ENCODE measurements at places on chromosomes 3 and 15.
A peak's percentile ranks its signal among the peaks of the same experiment; 100 is the strongest.

GRCh38 chr3:8972639-8973038 lies 9.4 kb upstream of the RAD18 start:
- DNase-seq, result no peak

- no peak for DNase-seq
Measured at GRCh38 chr3:25945836-25946235, 155.9 kb downstream of the OXSM start.

- peak; percentile 58 for DNase-seq
Measured at GRCh38 chr15:82111918-82112317, 66.1 kb upstream of the MEX3B start.

DNA sequence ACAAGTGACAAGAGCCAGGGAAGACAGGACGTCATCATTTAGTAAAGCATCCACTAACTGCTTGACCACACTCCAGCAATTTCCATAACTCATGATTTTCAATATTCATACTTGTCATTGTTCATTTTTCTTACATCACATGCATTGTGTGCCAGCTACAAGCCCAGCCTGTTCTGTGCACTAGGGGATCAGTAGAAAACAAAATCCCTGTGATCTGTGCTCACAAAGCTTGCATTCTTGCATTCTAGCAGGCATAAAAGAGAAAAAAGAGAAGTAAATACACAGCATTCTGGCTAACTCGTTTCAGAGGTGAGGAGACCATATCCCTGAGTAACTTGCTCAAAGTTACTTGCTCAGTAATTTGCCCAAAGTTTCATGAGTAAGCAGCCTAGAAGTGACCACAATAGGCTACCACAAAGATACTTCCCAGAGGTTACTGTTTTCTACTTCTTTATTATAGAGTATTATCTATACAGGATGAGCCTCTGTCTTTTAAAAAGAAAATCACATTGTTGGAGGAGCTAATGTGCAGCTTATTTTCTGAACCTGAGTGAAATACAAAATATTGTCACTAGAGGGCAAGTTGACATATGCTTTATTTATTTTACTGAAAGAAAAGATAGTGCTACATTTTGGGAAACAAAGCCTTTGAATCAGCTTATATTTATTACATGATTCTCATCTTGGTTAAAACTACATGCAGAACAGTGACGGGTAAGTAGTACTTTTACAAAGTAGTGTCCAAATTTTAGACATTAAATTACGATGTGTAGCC lies 701.4 kb upstream of the LMCD1 start:
- DNase-seq, result peak; percentile 21

DNA sequence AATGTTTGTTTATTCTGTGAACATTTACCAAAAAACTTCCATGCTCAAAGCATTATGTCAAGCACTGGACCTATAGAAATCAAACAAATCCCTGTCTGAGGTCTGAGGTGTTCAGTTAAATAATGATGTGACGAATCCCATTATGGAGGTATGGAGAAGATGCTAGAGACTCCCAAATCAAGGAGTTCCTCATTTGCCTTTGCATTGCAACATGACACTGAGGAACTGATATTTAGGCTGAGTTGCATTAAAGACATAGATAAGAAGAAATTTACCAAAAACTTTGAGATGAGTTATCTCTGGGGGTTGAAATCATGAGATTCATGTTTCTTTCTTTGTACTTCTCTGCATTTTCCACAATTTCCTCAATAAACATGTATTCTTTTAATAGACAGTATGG lies 16.0 kb downstream of the CD200 start:
- no peak for DNase-seq

DNA sequence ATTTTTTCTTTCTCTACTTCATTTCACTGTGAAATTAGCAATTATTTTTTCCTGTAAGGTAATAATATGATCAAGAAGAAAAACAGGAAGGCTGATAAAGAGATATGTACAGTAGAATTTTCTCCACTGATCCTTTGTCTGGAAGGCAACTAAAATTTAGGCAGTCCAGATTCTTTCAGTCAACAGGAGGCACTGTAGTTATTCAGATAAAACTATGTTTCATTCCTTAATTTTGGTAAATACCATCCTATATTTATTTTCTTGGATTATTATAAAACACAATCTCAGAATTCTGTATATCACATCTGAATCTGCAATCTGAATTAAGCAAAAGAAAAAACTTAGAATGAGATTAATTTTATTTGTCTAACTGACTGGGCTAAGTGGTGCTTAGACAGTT lies 343.2 kb downstream of the LSAMP start:
- DNase-seq, result no peak

DNA sequence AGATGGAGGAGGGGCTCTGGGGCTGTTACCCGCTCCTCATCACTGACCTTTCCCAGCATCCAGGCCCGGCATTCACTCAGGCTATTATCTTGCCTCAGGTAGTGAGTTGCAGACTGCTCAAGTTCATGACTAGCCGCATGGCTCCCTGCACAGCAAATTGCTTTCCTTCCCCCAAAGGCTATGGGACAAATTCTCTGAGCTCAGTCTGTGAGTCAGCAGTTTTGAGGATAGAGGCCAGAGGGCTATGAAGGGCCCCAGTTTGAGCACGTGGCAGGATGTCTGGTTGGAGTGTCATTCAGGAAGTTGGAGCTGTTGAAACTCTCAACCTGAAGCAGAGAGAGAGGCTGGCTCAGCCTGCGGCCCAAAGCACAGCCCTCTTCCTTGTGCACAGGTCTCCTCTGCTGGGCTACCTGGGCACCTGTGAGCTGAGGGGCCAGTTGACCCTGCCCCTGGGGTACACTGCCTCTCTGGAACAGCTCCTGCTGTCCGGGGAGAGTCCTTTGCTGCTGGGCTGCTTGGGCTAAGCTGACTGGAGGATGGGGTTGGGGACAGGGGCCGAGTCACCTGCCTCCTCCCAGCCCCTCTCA lies 7.9 kb downstream of the FAH start:
- no peak for DNase-seq

Data from skin of body (tissue), 3 donors.